ENCODE measurements at places on chromosomes 3 and 15.

DNA sequence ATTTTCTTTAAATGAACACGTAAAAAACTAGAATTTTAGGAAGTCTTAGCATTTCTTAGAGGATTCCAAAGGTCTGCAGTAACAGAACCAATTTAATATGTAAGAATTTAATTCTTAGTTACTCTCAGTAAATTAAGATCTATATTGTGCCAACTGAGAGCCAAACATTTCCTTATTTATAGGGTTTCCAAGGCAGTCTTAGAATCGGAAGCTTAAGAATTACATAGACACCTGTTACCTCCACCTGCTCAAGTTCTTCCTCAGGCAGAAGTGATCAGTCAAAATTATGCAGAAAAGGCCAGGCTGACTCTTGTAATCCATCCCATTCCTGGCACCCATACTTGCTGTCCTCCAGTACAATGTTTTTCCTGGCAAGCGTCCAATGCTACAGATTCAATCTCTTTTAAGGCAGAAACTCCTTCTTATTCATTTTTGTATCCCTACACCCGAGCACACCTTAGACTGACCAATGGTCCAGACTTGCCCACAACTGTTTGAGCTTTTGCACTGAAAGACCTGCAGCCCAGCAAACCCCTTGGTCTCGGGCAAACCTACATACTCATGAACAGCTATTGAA, 64.3 kb downstream of the NCEH1 start:
- no peak for DNase-seq

- no peak for DNase-seq
Observed at GRCh38 chr15:42141795-42142667, 14.4 kb downstream of the PLA2G4F start.

GRCh38 chr3:154664714-154665113, 234.7 kb upstream of the GPR149 start:
- DNase-seq, result no peak

GRCh38 chr3:110767156-110767555, 304.5 kb upstream of the NECTIN3 start:
- DNase-seq, result no peak

DNA sequence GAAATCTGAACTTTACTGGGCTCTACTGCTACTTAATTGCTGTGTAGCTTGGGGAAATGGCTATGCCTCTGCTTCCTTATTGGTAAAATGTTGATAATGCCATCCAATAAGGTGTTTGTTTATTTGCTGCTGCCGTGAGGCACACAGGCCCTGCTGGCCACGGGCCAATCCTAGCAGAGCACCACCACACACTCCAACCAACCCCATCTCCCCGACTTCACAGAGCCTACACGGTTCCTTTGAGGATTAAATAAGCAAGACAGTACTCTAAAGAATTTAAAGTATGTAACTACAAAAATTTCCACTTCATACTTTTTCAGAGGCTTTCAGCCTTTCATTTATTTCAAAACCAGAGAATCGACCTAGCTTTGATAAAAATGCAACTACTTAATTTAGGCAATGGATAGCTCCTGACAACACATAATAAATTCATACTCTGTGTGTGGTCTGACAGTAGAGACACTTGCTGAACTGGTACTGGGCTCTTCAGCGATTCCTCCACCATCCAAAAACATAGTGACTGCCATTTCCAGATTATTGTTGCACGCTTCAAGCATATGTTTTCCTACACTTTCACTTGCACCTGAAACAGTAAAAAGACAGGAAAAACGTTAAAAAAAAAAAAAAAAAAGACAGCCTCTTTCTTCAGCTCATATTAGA, 25.3 kb downstream of the UBXN7 start:
- no peak for DNase-seq

- DNase-seq, result peak; percentile 41
Observed at GRCh38 chr15:42152921-42153698, 3.3 kb downstream of the PLA2G4F start.

DNA sequence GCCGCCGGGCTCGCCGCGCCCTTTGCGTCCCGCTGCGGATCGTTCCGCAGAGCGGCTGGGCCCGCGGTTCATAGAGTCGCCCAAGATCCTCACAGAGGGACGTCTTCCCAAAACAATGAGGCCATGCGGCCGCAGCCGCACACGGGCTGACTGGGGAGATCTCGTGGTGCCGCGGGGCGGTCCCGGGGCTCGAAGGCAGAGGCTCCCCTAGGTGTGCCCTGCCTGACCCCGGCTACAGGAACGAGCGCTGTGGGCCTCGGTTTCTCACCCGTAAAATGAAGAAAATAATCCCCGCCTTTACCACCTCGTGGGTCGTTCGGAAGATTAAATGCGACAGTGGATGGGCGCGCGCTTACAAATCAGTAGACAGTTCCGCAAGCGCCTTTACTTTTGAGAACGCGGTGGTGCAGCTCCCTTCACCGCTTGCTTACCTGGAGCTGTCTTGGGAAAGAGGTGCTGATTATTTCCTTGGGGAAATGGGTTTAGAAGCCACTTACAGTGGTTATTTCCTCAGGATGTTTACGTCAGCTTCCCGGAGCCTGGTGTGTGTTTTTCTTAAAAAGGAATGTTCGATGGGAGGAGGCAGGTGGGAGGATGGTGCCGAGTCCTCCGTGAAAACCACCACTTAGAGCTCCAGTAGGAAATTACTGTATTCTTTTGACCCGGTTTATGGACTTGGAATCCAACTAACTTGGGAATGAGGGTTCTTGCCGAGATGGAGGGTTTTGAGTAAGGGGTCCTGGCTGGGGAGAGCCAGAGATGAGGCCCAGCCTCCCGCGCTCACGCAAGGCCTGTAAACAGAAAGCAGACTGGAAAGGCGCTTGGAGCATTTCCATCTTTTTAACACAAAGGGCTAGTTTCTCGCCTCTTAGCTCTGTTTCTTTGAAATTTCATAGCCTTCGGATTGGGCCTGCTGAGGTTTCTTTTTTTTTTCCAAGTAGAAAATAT, 1.9 kb upstream of the MEX3B start:
- no peak for DNase-seq
